Activated CD4-positive, alpha-beta T cell treated with anti-CD3 and anti-CD28 coated beads, Interleukin-2, amount 10 ng/mL, durations not matched to agents 7 days and 5 days (primary cell): ENCODE measurements at places on chromosomes 1 and 21.

DNA sequence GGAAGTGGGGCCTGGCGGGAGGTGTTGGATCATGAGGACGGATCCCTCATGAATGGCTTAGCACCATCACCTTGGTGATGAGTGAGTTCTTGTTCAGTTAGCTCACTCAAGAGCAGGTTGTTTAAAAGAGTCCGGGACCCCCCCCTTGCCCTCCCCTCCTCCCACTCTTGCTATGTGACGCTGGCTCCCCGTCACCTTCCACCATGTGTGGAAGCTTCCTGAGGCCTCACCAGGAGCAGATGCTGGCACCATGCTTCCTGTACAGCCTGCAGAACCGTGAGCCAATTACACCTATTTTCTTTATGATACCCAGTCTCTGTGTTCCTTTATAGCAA lies 3.0 kb upstream of the SLC19A1 start:
- H3K27ac ChIP-seq: no peak overlapping the region
- peaks cover 25% of the 10 kb centered on the region for H3K4me1 ChIP-seq
- no peaks in the 10 kb centered on the region for H3K36me3 ChIP-seq
- H3K27me3 ChIP-seq: no peaks in the 10 kb centered on the region

GRCh38 chr1:16298653-16299052 lies 53.6 kb downstream of the FBXO42 start:
- no peak overlapping the region for H3K4me3 ChIP-seq
- H3K27me3 ChIP-seq: no peaks in the 10 kb centered on the region
- DNase-seq: no peak
- no peaks in the 10 kb centered on the region for H3K4me1 ChIP-seq
- H3K27ac ChIP-seq: no peak overlapping the region

DNA sequence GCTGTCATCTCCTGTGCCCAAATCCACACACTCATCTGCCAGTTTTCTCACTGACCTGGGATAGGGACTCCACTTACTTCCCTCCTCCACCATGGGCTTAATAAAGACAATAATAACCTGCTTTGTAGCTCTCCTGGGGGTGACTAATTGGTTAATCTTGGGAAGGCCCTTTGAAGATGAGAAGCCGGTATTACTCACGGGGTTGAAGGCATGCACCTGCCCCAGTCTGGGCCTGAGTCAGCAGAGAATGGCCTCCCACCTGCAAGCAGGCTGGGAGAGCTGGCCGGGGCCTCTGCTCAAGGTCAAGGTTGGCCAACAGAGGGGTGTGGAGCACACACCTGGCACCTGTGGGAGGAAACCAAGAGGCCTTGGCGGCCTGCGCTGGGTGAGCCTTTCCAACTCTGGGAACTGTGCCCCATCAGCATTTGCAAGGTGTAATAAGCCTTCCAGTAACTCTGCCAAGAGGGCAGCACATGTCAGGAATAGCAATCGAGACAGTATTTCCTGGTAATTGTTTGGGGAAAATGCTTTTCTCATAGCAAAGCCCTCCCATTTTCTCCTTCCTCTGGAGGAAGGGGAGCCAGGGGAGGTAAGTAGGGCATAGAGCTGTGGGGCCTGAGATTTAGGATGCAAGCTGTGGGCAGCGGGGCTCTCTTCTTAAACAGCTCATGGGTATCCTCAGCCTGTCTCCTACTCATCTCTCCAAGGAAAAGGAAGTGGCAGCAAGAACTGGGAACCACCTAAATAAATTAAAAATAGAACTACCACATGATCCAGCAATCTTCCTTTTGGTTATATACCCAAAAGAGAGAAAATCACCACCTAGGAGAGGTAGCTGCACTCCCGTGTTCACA lies 49.0 kb downstream of the TOMM20 start:
- H3K4me1 ChIP-seq: peaks cover 46% of the 10 kb centered on the region
- no peak for DNase-seq
- H3K4me3 ChIP-seq: no peak overlapping the region
- H3K27me3 ChIP-seq: no peaks in the 10 kb centered on the region
- no peaks in the 10 kb centered on the region for H3K36me3 ChIP-seq

DNA sequence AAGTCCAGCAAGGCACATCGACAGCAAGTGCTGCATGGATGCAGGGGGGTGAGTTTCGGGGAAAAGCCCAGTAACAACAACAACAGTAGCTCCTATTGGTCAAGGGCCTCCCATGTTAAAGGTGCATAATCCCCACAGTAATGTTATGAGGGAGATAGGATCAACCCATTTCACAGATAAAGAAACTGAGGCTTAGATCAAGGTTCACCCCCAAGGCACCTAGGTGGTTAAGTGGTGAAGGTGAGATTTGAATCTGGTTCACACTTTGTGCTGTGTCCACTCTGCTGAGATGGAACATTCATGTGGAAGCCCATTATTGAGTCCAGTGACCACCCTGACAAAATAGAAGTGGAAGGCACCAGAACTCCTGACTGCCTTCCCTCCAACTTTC lies 24.9 kb downstream of the PHGDH start:
- peaks cover 24% of the 10 kb centered on the region for H3K36me3 ChIP-seq

- no peaks in the 10 kb centered on the region for H3K4me1 ChIP-seq
- DNase-seq: no peak
- peaks cover 2% of the 10 kb centered on the region for H3K27me3 ChIP-seq
- H3K36me3 ChIP-seq: no peaks in the 10 kb centered on the region
- no peak overlapping the region for H3K4me3 ChIP-seq
These were observed 14.9 kb downstream of the FBXO2 start for GRCh38 chr1:11639372-11639771.

GRCh38 chr21:33642896-33643657 lies 776 bp downstream of the ITSN1 start:
- no peaks in the 10 kb centered on the region for H3K36me3 ChIP-seq
- H3K27me3 ChIP-seq: peaks cover 27% of the 10 kb centered on the region
- peaks cover 16% of the 10 kb centered on the region for H3K4me1 ChIP-seq
- peak overlapping the region; percentile 83 for H3K4me3 ChIP-seq
- peak overlapping the region; percentile 19 for H3K27ac ChIP-seq
